ENCODE measurements at places on chromosomes 1 and 21.

DNA sequence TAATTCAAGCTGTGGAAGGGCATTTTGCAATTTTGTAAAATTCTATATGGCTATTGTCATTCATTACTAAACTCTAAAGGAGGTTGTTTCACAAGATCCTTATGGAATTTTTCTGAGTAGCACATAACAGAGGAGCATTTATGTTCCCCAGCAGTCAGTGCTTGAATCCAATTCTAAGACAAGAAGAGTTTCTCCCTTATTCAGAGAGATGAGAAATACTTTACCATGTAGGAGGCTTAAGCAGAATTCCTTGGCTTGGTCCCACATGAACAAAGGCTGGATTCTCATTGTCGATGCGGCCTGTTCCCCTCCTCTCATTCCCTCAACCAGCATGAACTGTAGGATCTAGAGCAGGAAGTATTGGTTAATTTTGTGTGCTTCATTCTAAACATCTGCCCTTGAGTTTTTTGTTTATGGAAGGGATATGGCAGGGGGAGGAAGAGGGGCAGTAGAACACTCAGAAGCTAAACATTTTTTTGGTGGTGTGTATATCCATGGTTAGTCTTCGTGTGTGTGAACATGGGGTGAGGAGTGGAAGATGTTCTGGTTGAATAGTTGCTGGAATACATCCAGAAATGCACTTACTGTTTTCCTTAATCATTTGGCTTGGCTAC is 74.3 kb downstream of the LAMC1 start:
- DNase-seq = peak; percentile 69

- DNase-seq = no peak
Observed at GRCh38 chr1:39494671-39495410, 3.4 kb downstream of the BMP8A start.

DNA sequence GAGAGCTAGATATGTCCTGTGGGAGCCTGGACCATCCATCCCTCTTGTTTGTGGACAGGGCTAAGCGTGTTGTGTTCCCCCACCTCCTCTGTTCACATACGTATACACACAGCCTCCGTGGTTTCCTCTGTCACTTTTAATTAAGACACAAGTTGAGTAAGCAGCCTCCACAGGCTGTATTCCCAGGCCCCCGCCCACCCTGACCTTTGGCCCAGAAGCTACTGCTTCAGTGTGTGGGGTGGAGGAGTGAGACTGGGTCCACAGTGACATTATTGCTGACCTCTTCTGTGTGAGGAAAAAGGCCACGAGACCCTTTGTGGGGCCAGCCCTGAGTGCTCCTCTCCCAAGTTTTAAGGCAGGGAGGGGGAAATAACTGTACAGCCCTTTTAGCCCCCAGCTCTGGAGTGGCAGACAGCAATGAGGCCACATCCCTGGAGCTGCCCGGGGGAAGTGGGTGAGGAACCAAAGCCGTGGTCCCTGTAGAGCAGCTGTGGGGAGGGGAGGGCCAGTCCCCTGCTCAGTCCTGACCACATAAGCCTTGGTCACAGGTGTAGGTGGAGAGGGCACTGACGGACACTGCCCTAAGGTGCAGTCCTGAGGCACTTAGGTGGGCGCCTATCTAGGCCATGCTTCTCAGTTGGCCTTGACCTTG is 4.4 kb downstream of the ELOVL1 start:
- peak; percentile 36 for DNase-seq

- DNase-seq = peak; percentile 31
Observed at GRCh38 chr1:18599086-18599485, 31.6 kb upstream of the PAX7 start.

- DNase-seq = no peak
Observed at GRCh38 chr1:109754738-109755137, 9.0 kb downstream of the EPS8L3 start.

DNA sequence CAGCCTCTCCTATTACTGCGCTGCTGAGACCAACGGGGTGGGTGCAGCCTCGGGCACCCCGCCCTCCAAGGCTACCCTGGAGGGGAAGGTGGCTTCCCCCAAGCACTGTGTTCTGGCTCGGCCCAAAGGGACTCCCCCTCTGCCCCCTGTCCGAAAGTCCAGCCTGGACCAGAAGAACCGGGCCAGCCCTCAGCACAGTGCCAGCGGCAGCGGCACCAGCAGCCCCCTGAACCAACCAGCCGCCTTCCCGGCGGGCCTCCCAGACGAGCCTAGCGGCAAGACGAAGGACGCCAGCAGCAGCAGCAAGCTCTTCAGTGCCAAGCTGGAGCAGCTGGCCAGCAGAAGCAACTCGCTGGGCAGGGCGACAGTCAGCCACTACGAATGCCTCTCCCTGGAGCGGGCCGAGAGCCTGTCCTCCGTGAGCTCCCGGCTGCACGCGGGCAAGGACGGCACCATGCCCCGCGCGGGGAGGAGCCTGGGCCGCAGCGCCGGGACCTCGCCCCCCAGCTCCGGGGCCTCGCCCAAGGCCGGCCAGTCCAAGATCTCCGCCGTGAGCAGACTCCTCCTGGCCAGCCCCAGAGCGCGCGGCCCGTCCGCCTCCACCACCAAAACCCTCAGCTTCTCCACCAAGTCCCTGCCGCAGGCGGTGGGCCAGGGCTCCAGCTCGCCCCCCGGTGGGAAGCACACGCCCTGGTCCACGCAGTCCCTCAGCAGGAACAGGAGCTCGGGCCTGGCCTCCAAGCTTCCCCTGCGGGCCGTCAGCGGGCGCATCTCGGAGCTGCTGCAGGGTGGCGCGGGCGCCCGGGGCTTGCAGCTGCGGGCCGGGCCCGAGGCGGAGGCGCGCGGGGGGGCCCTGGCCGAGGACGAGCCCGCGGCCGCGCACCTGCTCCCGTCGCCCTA is 533.1 kb downstream of the KIF26B start:
- DNase-seq = no peak

DNA sequence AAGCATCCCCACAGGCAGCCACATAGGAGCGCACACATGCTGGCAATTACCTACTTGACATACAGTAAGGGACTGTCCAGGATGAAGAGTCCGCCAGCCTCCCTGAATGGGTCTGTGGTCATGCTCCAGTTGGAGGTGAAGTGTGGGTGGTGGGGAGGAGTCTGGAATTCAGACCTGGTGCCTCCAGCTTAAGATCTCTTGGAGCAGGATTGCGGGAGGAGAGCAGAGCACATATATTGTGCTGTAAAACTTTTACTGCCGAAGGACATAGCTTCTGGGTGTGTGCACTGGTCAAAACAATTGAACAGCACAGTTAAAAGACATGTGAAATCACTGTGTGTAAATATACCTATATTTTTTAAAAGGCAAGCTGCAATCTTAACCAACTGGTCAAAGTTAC is 17.9 kb downstream of the STK40 start:
- no peak for DNase-seq

DNA sequence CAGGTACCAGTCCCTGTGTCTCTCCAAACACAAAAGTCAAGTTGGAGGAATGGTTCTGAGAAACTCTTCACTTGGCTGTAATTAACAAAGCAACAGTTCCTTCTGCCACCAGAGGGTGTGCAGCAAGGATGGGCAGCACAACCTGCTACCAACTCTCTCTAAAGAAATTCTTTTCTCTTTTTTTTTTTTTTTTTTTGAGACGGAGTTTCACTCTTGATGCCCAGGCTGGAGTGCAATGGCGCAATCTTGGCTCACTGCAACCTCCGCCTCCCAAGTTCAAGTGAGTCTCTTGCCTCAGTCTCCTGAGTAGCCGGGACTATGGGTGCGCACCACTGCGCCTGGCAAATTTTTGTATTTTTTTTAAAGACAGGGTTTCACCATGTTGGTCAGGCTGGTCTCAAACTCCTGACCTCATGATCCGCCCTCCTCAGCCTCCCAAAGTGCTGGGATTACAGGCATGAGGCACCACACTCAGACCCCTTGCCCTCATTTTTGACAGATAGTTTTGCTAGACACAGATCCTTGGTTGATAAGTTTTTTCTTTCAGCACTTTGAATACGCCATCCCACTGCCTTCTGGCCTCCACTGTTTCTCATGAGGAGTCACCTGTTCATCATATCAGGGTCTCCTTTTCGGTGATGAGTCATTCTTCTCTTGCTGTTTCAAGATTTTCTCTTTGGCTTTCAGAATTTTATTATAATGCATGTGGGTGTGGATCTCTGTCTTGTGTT is 12.1 kb upstream of the DEGS1 start:
- no peak for DNase-seq

Measured in HAP-1 (cell line).